CD4-positive, alpha-beta T cell treated with Interleukin-6 for 4 hours (primary cell): ENCODE measurements at places on chromosomes 2 and 18.

DNA sequence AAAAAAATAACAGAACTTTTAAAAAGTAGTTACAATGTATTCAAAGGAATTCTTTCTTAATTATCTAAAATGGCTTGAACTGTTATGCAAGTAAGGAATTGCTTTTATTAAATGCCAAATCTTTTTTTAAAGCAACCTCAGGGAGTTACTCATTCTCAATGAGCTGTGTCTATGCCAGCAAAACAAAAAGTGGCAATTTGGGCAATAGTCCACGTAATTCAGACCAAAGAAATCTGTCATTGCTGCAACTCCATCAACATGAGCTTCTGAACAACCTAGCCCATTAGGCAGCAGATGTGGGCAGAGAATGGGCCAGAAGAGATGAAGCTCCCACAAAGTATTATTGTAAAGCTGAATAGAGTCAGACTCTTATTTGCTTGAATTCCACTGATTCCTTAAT, 118.4 kb downstream of the ALK start:
- DNase-seq = no peak

GRCh38 chr2:168901003-168901402, at the start of gene G6PC2:
TSS of gene G6PC2 (plus strand) at chr2:168901291. CDS start at chr2:168901332, 41 bp downstream.
- DNase-seq = no peak

DNA sequence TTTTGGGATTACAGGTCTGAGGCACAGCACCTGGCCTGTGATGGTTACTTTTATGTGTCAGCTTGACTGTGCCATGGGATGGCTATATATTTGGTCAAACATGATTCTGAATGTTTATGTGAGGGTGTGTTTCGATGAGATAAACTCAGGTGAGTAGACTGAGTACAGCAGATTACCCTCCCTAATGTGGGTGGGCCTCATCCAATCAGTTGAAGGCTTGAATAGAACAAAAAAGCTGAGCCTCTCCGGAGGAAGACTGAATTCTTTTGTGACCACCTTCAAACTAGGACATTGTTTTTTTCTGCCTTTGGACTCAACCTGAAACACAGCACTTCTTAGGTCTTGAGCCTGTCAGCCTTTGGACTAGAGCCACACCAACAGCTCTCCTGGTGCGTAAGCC, 49.4 kb upstream of the FIGN start:
- no peak for DNase-seq

DNA sequence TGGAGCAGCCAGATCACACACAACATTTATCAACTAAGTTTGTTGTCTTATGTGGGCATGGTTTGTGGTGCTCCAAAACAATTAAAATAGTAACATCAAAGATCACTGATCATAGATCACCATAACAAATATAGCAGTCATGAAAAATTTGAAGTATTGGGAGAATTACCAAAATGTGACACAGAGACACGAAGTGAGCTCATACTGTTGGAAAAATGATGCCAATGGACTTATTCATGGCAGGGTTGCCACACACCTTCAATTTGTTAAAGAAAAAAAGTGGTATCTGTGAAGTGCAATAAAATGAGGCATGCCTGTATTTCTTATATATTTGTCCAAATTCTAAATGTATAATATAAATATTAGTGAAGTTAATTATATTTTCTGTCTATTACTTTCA, 42.9 kb upstream of the CABYR start:
- DNase-seq = no peak

GRCh38 chr2:82226441-82226840, 1921.9 kb upstream of the LRRTM1 start:
- DNase-seq = no peak

DNA sequence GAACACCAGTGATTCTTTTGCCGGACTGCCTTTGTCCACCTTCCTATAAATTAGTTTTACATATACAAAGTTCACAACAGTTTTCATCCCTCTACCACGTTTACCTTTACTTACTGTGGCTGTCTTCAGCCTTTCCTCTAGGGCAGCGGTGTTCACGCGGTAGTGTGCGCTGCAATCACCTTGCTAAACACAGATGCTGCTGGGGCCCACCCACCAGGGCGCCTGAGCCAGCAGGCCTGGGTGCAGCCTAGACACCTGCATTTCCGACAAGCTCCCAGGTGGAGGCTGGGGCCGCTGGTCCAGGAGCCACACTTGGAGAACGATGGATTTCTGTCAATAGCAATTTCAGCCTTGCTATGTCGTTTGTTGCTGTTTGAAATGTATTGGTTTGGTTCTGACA, 83.1 kb downstream of the NDUFA10 start:
- DNase-seq = no peak

- no peak for DNase-seq
Measured at GRCh38 chr18:77433076-77433475, 183.4 kb downstream of the GALR1 start.

DNA sequence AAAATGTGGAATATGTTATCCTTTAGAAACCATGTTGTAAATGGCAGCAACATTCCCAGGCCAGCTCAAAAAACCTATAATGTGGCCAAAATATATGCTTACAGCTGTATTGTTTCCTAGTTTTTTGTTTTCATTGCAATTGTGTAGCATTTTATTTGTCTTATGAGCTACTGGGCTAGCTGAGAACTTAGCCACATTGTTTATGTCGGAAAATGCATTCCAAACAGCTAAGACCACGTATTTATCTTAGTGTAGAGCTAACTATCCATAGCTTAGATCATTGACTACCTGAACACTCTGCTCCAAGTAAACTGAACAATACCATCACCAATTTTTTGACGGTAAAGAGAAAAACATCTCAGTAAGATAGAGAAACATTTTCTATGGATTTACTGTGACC, 38.4 kb downstream of the METAP1D start:
- DNase-seq = no peak

GRCh38 chr18:9449600-9450414, 25.5 kb upstream of the RALBP1 start:
- no peak for DNase-seq

DNA sequence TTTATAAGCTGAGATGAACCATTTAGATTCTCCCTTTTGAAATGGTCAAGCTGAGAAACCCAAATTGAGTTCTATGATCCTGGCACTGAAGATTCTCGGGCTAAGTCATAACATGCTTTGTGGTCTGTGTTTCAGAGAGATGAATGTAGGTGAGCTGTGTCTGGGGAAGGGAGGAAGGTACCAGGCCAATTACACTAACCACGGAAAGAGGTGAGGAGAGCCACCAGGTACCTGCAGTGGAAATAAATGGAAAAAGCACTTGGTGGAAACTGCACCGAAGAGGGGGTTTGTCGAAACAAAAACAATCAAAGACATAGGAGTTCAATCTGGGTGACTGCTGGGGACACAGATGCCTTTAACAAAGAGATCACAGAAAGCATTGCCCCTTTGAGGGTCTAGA, 963 bp upstream of the MRPL44 start:
- DNase-seq = no peak

GRCh38 chr2:66490588-66491001, 55.7 kb downstream of the MEIS1 start:
- no peak for DNase-seq

GRCh38 chr2:190695739-190696138, 46.9 kb downstream of the NAB1 start:
- DNase-seq = no peak

GRCh38 chr2:187544371-187545080, 9.7 kb downstream of the TFPI start:
- no peak for DNase-seq

DNA sequence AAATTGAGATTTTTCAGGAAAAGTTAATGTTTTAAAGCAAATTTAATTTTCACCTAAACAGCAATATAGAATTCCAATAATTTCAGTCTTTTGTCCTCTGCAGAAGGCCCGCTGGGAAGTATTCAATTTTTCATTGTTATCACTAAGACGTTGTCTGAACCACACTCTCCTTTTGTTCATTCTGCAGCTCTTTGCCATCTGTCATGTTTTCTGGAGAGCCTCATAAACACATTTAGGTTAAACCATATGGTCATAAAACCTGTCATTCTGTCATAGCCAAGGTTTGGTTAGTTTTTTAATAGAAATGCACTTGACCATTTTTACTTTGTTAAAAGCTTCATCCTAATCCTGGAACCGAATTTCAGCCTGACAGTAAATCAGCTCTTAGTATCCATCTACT, 54.0 kb upstream of the PGAP1 start:
- no peak for DNase-seq

- no peak for DNase-seq
Measured at GRCh38 chr2:47558116-47558767, 155.3 kb downstream of the MSH2 start.
